GM03348 (cell line): ENCODE measurements at places on chromosomes 3 and 15.

DNA sequence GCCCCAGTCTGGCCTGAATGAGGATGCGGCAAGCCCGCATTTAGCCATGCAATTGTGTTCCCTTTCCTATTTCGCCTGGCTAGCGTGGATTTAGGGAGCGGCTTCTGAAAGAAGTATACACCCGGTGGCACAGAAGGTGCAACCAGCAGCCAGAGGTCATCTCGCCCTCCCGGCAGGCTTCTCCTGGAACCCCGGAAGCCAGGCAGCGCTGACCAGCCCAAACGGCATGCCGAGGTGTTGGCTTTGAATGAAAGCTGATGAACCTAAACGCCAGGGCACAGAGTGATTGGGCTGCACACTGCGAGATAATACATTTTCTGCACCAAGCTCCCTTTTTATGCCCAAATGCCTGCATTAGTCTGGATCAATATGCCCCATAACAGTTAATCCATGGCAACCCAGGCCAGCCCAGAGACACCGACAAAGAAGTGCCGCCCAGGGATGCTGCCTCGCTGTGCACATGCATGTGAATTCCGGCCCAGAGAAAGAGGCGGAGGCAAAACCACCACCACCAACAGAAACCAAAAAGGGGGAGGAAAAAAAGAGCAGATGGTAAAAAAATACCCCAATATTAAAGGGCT lies 1.4 kb downstream of the SRGAP3 start:
- no peak for DNase-seq

DNA sequence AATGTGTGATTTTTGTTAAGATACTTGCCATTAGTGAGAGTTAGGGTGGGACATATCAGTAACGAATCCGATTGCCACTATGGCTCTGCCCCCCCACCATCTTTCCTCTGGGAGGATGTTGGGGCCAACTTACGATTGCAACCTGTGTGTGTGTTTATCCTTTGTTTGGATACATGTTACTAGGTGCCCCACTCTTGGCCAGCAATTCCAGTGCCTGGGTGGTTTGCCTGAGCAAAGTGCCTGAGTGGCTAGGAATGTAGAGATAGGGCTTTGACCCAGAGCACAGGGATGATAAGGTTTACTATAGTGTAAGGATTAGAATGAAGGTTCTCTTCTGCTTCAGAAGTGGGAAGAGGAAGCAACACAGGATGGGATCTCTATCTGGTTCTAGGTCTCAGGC lies 231.8 kb downstream of the TP63 start:
- no peak for DNase-seq

- peak; percentile 91 for DNase-seq
These were observed 43.1 kb downstream of the DNASE1L3 start for GRCh38 chr3:58167431-58168351.

DNA sequence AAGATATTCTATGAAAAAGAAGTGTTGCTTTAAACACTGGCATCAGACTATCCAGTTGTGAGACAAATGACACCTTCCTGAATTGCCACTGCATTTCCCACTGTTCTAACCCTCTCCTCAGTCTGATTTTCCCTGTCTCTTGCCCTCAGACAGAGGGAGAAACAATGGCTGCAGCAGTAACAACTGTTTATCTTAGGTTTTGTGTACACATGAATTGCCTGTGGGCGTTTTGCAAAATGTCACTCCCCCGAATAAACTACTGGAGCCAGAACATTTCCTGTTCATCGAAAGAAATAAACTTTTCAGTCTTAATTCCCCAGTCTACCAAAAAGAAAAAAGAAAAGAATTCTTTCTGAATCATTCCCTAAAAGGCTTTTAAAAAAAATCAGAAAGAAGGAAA lies 155.1 kb downstream of the MAGI1 start:
- no peak for DNase-seq

DNA sequence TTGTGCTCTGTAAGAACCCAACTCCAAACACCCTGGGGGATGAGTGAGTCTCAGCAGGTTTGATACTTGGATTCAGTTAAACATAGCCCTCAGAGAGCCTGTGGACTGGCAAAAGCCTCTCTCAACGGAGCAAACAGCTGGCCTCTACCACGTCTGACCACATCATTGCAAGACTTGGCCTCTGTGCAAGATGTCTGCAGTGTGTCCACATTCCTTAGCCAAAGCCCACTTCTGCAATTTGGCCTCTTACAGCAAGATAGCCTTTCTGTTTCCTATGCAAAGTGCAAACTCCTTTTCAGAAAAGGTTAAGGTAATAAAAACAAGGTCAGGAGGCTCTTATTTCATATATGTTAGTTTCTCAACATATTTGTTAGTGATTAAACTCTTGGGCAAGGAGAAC lies 27.9 kb downstream of the FBN1 start:
- DNase-seq, result peak; percentile 76

- no peak for DNase-seq
These were observed 3.5 kb upstream of the GALNT15 start for GRCh38 chr3:16171009-16171408.

GRCh38 chr15:78105476-78106241 lies 13.3 kb downstream of the SH2D7 start:
- DNase-seq, result no peak

GRCh38 chr3:36832406-36832805 lies 68.1 kb upstream of the DCLK3 start:
- DNase-seq, result no peak

GRCh38 chr15:51588966-51589365 lies 33.6 kb downstream of the DMXL2 start:
- no peak for DNase-seq

DNA sequence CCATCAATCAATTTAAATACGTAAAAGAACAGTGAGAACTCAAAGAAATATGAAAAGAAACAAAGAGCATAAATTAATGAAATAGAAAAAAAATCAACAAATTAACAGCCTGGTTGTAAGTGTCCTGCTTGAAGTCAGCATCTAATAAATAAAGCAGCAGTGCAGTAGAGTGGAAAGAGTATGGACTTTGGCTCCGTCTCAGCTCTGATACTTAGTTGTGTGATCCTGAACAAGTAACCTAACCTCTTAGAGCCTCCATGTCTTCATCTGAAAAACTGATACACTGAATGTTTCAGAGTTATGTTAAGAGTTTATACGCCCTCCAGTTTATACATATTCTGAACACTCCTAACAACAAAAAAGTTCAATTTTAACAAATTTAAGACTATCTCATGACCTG lies 44.6 kb downstream of the TFDP2 start:
- no peak for DNase-seq

DNA sequence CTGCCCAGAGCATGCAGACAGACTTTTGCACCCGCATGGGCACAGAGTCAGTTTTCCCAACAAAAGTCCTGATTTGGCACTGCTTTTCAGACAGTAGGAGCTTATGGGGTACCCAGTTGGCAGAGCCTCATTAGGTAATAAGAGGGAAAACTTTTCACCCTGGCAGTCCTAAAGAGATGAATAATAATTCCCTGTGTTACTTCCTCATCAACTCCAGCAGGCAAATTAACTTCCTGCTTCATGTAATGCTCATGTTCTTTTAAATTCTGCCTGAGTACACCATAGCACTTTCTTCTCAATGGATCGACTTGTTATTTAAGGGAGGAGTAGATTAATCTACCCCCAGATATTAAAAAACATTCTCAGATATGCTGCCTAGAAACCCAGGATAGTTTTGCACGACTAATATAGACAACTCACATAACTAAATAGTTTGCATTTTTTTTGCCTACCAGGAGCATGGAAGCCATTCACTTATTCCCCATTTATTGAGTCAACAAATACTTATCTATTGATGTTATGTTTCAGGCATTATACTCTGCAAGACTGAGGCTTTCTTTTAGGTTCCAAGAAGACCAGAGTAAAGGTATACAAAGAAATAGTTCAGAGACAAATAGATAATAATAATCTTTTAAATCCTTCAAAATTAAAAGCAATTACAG lies 214.5 kb downstream of the KCNMB2 start:
- no peak for DNase-seq

- no peak for DNase-seq
These were observed 24.0 kb upstream of the AGBL1 start for GRCh38 chr15:86055688-86056087.

GRCh38 chr15:35023804-35024203 lies 35.7 kb upstream of the ZNF770 start:
- no peak for DNase-seq

- no peak for DNase-seq
These were observed 54.7 kb downstream of the OXNAD1 start for GRCh38 chr3:16319723-16320122.

DNA sequence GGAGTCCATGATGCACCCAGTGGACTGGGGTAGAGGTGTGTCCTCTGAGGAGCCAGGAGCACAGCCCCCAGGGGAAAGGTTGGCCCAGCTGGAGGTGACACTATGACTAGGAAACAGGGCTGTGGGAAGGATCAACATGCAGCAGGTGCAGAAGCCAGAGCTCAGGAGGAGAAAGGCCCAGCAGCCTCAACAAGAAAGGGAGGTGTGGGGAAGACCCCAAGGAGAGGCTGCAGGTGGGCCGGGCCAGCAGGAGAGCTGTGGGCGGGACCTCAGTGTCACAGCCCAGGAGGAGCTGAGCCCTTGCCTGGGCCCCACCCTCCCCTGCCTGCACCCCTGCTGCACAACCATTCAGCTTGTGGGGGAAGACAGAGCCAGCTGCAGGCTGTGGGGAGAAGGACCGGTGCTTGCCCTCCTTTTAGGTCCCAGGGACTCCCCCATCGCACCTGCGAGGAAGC lies 18.4 kb upstream of the KLF13 start:
- no peak for DNase-seq

DNA sequence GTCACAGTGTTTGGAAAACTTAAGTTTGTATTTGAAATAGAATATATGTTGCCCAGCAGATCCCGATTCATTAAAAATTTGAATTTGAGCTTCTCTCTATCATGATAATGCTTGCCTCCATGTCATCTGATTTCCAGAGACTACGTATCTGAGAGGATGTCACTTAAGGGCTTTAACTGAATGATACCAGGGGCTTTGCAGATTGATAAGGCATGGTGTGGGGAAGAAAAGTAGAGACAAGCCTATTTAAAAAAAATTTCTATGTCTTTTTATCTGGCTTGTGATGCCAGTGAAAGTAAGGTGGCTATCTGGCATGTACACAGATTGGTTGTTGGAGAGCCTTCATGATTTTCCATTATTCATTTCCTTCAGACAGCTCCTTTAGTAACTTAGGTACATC lies 72.7 kb downstream of the UBE2E2 start:
- DNase-seq, result no peak

- peak; percentile 95 for DNase-seq
These were observed 12.6 kb upstream of the LMAN1L start for GRCh38 chr15:74799856-74800558.

DNA sequence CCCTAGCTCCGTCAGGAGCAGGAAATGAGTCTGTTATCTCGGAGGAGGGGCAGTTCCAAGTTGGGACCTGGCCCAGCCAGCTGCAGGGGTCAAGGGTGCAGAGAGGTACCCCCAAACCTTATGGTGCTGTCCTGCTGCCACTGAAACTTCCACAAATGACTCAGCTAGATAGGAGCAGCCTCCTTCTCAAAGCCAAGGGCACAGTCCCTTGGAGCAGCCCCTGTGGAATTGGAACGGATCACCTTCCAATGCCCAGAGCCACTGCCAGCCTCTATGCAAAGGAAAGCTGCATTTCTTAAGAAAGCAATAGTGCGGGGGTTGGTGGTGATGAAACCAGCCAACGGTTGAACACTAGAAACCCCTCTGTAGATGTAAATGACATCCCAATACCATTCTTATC lies 19.6 kb upstream of the LRRK1 start:
- DNase-seq, result no peak

GRCh38 chr15:76363251-76363650 lies 26.7 kb downstream of the ISL2 start:
- no peak for DNase-seq

- no peak for DNase-seq
These were observed 364.7 kb downstream of the FHIT start for GRCh38 chr3:60886518-60886917.

DNA sequence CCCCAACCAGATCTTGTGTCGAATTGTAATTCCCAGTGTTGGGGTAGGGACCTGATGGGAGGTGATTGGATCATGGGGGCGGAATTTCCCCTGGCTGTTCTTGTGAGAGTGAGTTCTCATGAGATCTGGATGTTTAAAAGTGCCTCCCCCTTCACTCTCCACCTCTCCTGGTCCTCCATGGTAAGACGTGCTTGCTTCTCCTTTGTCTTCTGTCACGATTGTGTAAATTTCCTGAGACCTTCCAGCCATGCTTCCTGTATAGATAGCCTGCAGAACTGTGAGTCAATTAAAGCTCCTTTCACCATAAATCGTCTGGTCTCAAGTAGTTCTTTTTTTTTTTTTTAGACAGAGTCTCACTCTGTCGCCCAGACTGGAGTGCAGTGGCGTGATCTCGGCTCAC lies 42.3 kb downstream of the NR1D2 start:
- no peak for DNase-seq

DNA sequence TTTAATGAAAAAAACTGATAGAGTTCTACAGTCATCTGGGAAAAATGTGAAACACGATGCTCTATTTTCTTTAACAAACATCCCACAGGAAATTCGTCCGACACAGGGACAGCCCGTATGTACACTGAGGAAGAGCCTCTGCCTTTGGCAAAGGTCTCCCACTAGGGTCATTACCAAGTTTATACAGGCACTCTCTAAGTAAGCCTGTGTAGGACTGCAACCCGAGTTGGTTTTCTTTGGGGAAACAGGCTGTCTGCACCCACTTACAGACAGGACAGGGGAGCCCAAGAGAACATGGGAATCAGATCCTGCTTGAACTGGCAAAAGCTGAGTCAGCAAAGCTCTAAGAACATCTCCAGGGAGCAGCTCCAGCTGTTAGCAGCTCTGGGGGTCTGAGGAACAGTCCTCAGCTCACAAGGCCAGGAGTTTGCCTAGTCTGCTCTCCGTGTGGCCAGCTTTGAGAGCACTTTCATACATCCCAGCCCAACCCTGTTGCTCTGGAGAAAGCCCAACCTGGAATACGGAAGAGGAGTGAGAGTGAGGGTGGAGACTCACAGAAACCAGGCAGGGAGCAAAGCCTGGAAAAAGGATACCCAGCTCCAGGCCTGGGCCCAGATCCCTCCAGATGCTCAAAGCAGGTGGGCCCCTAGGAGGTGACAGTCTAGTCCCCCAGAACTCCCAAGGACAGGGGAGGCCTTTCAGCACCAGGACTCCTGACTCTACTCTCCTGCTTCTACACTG lies 1.9 kb downstream of the TBC1D2B start:
- peak; percentile 58 for DNase-seq

DNA sequence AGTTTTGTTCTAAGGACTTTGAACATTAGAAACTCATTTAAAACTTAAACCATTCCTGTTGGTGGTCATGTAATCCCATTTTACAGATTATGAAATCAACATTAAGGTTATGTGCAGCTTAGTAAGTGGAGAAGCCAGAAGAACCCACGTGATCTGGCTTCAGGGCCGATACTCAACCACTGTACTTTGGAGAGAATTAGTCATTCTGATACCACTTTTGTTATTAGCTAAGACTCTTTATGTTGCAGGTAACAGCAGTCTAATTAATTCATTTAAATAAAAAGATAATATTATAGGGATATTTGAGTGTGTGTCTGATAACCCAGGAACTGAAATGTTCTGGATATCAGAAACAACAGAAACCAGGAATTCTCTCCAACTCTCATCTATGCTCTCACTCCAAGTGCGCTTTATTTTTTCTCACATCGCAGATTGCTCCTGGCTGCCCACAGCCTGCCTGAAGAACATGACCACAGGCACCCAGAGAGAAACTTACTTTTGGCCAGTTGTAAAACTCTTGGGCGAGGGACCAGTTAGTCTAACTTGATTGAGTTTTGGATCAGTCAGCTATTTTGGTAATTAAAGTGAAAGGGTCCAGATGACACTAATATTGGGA lies 25.2 kb downstream of the UBE2E1 start:
- DNase-seq, result no peak
